ENCODE measurements at places on chromosomes 16 and 17. TPM values are rescaled to one million over a fixed set of nuclear protein-coding genes. Genes with fewer than 3 reads are reported as not detected.
A peak's percentile ranks its signal among the peaks of the same experiment; 100 is the strongest.

Gene HS3ST2
- total RNA-seq, result not detected

Gene ZMYND15
- not detected for total RNA-seq

Gene USP22
- 219 TPM for total RNA-seq

Gene APOH
- total RNA-seq, result not detected

Gene HOXB4
- total RNA-seq, result not detected

Gene EXOC3L1
- total RNA-seq, result 0.29 TPM

Gene EME1
- total RNA-seq, result 2.8 TPM

Gene TSNAXIP1
- total RNA-seq, result 0.63 TPM

Gene OMG
- not detected for total RNA-seq

Gene ITGAD
- not detected for total RNA-seq

Gene KRTAP1-1
- 1.1 TPM for total RNA-seq

Gene P2RX1
- not detected for total RNA-seq

Gene BIRC5
- 66.6 TPM for total RNA-seq

Gene PIK3R5
- total RNA-seq, result not detected

DNA sequence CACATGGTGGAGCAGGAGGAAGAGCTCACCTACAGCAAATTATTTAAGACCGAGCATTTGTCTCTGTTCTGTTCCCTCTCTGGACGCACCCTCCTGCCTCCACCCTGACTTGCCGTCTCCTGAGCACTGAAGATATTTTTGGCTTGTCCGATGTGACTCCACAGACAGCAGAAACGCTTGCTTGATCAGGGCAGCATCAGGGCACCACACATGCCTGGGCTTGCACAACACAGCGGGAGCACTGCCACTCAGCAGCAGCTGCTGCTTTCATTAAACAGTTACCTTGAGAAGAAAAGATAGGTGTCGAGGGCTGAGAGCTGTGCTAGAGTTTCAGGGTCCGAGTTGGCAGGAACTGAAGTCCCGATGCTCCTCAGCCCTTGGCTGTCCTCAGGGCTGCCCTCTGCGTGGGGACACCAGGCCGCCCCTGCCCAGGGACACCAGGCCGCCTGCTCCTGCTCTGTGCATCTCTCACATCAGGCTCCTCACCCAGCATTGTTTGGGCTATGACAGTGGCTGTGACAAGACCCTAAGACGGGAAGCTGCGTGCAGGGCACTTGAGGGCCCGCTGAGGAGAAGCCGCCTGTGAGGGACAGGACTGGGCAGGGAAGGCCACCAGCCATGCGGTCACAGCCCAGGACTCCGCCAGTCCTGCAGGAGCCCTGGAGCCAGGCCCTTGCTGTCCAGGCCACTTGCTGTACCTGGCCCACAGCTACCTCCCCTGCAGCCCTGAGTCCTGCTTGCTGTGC, 21.3 kb upstream of the CDH15 start:
- DNase-seq, result no peak

- DNase-seq, result no peak
These were observed 2.1 kb downstream of the GSE1 start for GRCh38 chr16:85615014-85615851.

DNA sequence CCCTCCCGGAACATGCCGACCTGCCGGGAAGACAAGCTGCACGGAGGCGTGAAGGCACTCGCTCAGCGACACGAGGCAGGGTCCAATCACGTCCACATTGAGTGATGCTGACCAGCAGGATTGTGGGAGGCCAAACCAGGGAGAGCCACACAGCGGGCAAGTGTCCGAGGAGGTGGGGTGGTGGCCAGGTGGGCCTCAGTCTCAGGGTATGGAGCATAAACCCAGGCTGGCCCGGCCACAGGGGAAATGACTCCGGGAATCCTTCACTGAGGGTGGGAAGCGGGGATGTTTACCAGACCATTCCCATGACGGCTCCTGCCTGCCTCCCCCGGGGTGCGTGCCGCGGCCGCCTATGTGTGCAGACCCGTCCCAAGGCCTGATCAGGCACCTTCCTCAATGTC, 62.5 kb downstream of the RPH3AL start:
- no peak for DNase-seq

GRCh38 chr17:44170499-44171201, at the start of gene ASB16:
TSS of gene ASB16 (plus strand) at chr17:44170704. CDS start at chr17:44170790, 86 bp downstream.
- peak; percentile 16 for DNase-seq

GRCh38 chr17:4898927-4899326, 409 bp upstream of the C17orf107 start:
- DNase-seq, result no peak

- no peak for DNase-seq
These were observed 3.9 kb upstream of the SPATA20 start for GRCh38 chr17:50542795-50543774.

DNA sequence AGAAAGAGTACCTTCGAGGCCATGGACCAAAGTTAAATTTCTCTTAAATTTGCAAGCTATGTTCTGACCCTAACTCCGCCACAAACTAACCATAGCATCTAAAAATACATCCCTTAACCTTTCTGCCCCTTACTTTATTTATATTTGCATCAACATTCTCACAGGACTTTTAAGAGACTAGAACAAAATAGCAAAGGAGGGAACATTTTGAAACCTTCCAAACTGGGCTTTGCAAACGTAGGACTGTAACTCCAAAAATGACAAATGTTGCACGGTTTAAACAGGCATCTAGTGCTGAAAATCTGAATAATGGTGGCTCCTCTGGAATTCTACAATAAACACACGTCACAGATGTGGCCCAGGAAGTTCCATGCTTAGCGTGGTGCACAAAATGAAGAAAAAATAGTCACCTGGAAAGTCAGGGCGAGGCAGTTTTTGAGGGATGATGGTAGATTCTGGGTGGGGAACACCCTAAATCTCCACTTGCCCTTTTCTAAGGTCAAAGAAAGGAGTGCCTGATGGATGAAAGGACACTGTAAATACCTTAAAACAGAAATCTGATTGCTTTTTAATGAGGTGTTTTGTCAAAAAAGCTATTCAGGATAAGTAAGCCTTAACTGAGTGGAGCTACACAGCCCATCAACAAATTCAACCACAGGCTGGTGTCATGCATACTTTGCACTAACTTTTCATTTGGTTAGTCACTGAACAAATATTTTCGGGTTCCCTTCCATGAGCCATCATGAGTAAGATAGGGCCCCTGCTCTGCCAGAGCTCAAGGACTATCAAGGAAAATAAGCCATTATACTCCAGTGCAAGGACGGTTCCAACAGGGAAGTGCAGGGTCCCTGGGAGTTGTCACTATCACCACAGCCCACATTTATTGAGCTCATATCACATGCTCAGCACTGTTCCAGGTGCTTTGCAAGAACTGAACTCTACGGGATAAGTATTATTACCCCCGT, 21.2 kb downstream of the ARHGAP17 start:
- peak; percentile 95 for DNase-seq

DNA sequence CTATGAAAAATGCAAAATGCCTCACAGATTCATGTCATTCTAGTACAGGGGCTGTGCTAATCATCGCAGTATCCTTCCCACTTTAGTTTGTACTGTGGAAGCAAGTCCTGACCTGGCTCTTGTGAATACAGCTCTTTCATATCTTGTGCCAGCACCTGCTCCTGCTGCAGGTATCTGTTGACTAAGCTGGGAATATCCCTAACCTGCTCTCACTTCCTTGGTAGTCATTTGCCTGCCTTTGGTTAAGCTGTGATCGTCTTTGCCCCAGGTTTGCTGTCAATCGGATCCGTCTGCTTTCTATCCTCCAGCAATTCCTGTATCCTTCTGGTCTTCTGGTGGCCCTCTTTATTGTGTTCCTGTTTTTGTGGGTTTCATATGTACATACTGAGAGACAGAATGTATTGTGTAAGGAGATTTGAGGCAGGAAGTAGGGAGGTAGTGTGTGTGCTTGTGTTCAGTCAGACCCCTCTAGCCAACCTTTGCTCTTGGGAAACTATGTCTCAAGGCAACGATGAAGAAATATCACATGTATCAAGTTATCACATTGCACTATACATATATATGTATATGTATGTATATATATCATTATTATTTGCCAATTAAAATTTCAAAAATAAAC, 7.7 kb upstream of the GINS3 start:
- DNase-seq, result no peak

- DNase-seq, result no peak
These were observed 43.2 kb downstream of the CLEC16A start for GRCh38 chr16:10987361-10988163.

GRCh38 chr17:4527566-4528125, 27.5 kb downstream of the MYBBP1A start:
- no peak for DNase-seq

DNA sequence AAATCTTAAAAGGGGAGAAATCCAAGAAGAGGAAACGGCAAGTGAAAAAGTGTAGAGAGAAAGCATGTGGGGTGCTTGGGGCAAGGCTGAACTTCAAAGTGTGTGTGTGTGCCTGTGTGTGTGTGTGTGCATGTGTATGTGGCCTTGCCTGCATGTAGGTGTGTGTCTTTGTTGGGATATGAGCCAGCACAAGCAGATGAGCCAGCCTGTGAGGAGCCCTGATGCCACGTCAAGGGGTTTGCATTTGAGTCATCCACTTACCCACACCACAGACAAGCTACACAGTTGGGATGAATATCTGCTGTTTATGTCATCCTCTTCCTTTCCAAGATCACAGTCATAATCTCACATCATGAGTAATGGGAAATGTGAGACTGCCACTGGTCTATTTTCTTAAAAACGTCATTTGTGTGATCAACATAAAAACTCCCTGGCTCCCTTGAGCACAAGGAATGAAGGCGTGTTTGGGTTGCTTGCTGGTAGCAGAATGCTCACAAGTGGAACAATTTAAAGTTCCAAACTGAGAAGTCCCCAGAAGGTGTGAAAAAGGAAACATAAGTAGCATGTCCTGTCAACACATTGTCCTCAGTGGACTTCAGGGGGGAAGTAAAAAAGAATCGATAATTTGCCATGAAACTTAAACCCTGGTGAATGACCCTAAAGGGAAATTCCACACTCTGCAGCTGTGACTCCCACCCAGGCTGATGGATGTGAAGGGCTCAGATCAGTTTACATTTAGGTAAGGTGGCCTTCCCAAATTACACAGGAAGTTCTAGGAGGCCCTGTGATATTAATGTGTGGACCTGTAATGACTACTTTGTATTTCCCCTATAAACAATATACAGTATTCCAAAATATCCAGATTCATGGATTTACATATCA, 14.7 kb downstream of the KCTD19 start:
- DNase-seq, result peak; percentile 100

DNA sequence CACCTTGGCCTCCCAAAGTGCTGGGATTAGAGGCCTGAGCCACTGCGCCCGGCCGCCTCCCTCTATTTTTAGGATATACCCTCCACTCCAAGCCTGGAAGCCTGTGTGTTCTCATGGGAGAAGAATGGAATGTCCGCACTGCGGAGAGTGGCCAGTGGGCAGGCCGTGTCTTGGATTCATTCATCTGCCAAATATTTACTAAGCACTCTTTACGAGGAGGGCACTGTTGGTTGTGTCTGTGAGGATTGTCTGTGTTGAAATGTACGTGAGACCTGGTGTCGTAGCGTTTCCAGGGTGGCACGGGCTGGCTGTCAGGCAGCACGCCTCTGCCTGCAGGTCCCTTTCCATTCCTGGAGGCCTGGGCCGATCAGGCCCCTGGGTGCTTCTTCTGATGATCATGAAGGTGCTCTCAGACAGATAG, 19.2 kb downstream of the PGS1 start:
- peak; percentile 32 for DNase-seq

GRCh38 chr17:27631411-27631760, 398 bp downstream of the LGALS9 start:
- no peak for DNase-seq

DNA sequence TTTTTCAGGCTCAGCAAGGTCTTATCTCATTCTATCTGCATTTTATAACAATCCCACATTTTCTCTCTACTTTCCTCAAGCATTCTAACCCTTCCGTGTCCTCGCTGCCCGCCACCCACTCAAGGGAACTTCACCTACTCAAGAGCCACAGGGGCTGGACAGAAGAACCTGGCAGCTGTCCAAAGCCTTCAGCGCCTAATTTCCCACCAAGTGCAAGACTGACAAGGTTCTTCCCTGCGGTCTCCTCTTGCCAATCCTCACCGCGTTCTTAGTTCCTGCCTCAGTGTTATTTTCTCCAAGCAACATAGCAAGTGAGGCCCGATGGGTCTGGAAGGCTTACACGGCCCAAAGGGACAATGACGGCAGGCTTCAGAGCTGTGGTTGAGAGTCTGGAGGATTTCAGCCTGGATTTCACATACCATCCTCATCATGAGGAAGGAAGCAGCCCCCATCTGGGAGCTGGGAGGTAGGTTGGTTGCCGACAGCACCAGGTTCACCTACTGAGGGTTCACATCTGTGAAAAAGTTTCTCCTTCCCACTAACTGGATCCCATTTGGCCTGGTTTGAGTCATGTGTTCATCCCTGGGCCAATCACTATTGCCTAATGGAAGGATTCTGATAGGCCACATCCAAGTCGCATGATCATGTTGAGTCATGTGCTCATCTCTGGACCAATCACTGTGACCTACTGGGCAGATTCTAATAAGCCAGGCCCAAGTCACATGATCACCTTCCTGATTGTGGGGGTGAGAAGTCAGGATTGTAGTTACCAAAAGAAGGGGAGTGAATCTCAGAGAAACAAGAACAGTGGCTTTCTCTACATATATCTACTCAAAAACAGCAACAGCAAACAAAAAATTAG, 108.2 kb downstream of the N4BP1 start:
- no peak for DNase-seq

- DNase-seq, result peak; percentile 16
These were observed 3.3 kb downstream of the PMP22 start for GRCh38 chr17:15261802-15262290.

GRCh38 chr17:72342627-72343527, 222.1 kb downstream of the SOX9 start:
- no peak for DNase-seq

Measured in HFFc6 (cell line).